ENCODE measurements at places on chromosomes 5 and 9.

DNA sequence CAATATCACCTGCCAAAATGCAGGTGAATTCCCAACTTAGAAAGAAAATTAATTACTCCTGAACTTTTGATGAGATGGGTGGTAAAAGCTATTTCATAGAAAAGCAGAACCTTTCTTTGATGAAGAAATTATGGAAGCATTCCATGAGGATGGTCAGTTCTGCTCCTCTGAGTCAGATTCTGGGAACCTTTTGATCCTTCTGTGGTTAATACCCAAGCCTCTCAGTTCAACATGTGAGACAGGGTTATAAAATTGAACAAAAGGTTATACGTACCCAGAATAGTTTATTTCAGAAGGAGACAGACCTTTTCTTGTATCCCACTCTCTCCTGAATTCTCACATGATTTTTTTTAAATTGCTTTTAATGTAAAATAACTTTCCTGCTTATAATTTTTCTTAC lies 767.6 kb upstream of the ADAMTS16 start:
- ATAC-seq = no peak

DNA sequence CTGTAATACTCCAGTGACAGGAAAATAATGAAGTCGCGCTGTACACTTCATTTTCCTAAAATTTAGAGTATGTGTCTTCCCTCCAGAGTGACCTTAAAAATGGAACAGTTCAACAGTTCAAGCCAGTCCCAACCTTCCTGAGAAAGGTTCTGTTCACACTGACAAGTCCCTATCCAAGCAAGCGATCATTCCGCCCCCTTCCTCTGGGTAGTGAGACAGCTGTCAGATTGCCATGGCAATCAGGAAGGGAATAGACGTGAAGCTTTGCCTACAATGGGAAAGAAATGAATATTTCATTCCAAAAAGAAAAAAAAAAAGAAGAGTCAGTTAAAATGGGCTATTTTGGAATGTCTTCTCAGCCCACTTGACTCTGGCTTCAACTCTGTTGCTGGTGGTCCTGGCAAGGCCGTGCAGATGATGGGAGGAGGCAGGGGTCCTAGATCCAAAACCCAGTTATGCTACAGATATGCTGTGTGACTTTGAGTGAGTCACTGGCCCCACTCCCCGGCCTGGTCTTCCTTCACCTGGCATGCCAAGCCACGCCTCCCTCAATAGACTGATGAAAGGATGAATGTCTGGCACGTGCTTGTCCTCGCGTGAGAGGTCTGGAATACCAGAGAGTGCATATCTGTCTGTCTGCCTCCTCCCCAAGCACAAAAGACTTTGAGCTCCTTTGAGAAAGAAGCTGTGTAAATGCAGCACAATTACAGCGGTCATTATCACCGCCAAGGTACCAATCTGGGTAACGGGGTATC lies 165.8 kb upstream of the WWC1 start:
- no peak for ATAC-seq

DNA sequence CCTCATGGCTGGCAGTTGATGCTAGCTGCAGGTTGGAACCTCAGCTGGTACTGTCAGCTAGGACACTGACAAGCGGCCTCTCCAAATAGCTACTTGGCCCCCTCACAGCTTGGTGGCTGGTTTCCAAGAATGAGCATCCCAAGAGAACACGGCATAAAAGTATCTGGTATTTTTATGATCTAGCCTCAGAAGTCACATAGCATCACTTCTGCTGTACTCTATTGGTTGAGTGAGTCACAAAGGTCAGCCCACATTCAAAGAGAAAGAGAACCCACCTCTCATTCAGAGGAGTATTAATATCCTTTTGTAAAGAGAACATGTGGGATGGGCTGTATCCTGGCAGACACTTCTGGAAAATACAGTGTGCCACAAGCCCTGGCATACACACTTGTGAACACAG lies 6.0 kb upstream of the SIL1 start:
- ATAC-seq = no peak

- no peak for ATAC-seq
Measured at GRCh38 chr9:105330755-105331154, 86.3 kb downstream of the SLC44A1 start.

- ATAC-seq = no peak
Measured at GRCh38 chr5:111472096-111472495, 40.2 kb downstream of the STARD4 start.

DNA sequence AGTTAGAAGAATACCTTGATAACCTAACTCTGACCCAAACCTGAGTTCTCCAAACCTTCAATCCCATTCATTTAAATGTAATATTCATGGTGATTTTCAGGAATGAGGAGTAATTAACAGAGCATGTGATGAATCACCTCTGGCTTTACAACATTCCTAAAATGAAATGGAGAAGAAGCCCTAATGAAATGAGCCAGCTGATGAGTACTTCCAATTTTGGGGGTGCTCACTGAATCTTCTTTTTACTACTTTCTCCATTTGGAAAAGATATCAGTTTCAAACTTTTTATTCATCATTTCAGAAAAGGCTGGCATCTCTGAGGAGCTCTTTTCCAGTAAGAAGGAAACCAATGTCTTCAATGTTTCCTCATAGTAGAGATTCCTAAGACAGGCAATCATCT lies 2.9 kb upstream of the SPINK5 start:
- no peak for ATAC-seq

GRCh38 chr5:59251627-59252026 lies 641.9 kb downstream of the PDE4D start:
- no peak for ATAC-seq

DNA sequence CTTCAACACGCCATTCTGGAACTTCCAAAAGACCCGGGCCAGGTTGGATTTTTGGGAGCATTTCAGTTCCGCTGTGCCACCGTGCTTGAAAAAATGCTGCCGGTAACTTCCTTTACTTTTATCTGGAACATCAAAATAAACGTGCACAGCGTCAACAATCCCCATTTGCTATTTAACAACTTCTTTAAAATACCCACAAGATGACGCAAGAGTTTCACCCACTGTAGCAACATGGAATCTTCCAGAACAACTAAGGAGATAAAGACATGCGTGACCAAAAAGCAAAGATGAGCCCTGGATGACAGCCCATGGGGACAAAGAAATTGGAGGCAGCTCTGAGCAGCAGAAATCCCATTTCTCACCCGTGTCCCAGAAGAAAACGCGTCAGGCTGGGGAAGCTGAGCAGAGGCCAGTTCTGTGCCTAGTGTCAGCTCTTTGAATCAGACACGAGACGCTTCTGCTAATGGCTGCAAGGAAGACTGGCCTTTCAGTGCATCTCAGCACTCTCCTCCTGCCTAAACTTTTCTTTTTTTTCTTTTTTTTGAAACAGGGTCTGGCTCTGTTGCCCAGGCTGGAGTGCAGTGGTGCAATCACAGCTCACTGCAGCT lies 61.3 kb downstream of the SECISBP2 start:
- ATAC-seq = no peak

DNA sequence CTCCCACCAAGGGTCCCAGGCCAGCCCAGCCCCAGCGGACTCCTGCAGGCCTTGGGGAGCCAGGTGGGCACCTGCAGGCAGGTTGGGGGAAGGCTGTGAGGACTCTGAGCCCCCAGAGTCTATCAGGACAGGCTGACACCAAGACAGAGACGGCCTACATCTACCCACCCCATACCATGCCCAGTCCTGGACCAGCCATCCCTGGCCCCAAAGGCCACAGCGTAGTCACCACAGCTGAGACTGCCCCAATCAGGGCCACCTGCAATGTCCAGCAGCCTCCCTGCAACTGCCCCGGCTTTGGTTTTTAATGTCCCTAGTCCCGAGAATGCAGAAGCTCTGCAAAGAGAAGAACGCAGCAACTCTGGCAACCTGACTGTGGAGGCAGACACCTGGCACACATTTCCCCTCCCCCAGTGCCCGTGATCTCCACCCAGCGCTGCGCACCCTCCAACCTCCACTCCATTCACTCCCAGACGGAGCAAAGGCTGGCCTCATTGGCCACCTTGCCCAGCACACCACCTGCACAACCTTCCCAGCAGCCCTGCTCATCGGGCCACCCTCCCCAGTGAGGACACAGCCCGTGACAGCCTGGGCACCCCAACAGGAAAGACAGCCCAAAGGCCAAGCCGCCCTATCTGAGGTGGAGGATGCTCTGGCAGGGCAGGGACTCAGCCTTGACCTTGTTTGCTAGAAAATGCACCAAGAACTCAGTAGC lies 14.9 kb downstream of the ADAMTS2 start:
- ATAC-seq = no peak

DNA sequence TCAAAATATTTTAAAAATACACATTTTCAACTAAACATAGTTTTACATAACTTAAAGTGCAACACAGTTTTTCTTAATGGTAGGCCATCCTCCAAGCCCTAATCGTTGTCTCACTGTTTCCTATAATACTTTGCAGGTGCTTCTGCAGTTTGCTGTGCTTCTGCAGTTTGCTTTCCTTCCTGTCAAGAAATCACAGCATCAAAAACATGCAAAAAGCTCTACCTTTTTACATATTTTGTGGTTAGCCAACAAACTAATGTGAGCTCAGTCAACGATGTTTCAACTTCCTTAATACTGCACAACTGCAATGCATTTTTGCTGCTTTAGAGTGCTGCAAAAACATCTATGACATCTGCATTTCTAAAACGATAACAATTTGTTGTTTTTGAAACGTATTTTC lies 25.2 kb downstream of the EMB start:
- ATAC-seq = no peak

All from SK-N-SH treated with all-trans-retinoic acid at 6 μM for 48 hours (cell line).